Activated CD4-positive, alpha-beta T cell treated with anti-CD3 and anti-CD28 coated beads, Interleukin-2, amount 10 ng/mL, durations not matched to agents 7 days and 5 days (primary cell): ENCODE measurements at places on chromosomes 12 and 14. TPM values are rescaled to one million over a fixed set of nuclear protein-coding genes. Genes with fewer than 3 reads are reported as not detected.

DLK1 gene
- not detected for total RNA-seq

GSG1 gene
- total RNA-seq: not detected

RXYLT1 gene
- total RNA-seq: 11.2 TPM

PPP1R36 gene
- total RNA-seq: 0.50 TPM

GALNT8 gene
- total RNA-seq: 1.0 TPM

MYF6 gene
- not detected for total RNA-seq

ASPG gene
- total RNA-seq: not detected

KLHL33 gene
- total RNA-seq: 0.15 TPM

GRCh38 chr12:131132118-131132892, 178.6 kb downstream of the ADGRD1 start:
- peak; percentile 68 for DNase-seq

- no peak for DNase-seq
These were observed 98.9 kb downstream of the HMGA2 start for GRCh38 chr12:65923228-65923627.

DNA sequence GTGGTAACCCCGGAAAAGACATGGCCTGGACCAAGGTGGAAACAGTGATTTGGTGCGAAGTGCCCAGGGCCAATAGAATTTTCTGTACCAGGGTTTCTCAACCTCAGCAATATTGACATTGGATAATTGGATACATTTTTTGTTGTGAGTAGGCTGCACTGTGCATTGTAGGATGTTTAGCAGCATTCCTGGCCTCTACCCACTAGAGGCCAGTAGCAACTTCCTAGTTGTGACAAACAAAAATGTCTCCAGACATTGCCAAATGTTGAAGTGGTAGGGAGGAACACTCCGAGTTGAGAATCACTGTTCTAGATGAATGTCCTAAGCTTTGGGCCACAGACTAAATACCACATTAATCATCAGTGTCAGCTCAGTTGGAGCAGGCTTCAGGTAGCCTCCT, 6.2 kb upstream of the CGRRF1 start:
- DNase-seq: no peak

DNA sequence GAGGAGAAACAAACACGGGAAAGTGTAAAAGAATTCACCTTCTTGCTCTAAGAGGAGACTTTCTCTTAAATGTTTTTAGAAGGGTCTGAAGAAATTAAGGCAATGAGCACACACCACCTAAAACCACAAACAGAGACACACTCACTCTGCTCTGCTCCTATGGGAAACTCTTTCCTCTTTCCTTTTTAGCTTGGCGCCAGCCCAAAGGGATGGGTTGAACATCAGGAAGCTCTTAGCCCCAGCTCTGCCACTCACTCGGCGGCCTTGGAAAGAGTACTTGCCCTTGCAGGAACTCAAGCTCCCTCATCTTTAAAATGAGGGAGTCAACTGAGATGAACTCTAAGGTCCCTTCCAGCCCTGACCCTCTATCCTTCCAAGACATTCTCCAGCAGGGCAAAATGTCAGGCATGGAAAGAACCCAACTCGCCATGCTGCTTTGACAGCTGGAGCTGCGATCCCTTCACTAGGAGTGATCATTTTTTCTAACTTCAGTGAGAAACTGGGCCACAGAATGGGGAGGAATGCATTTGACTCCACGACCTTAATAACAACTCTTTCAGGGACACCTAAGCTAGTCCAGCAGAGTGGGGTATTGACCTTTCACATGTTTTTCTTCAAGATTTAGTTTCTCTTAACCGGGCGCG, 980 bp upstream of the RNASE8 start:
- no peak for DNase-seq

DNA sequence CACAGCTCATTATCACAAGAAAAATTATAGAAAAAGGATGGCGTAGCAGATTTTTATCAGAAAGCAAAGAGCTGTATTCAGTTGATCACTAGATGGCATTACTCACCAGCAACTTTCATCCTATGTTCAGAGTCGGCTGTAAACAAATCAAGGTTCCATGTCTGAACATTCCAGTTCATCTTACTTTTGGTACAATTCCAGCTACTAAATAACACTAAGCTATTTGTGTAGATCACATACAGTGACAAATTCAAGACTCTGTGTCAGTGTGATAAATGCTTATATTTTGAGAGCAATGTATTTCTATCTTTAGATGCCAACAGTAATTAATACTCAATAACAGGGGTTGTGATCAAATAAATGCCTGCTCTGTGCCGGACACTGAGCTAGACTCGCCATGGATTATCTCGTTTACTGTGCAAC, 30.1 kb downstream of the NRDE2 start:
- no peak for DNase-seq

- no peak for DNase-seq
These were observed 17.4 kb downstream of the IGF1 start for GRCh38 chr12:102462795-102463465.

DNA sequence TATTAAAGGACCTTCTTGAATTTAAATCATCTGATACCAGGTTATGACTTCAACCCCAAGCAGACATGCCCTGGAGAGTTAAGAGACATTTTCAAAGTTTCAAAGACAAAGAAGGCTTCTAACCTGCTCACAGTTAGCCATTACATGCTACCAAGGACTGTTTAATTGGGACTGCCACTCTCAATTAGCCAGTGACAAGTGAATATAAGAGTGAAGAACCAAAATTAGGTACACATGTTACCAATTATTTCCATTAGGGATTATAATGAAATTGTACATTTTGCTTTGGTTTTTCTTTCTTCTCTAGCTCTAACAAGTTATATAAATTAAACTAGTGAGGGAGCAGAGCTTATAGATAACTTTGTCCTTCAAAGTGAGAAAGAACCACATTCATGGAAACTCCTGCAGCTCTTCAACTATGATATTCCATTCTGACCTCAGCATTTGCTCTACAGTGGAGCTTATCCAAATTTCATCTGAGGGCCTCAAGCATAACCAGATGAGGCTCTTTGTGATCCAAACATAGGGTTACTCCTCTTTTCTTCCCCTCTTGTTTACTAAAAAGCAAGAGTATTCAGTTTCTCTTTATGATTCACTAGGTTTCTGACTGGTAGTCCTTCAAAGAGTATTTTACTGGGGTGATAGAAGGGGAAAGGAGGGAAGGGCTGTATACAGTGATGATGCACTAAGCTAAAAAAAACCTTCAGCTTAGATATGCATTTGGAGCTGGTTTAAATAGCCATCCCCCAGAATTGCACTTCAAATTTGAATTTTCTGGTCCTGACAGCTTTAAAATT, 91.3 kb downstream of the DUSP6 start:
- no peak for DNase-seq

GRCh38 chr12:119314290-119314689, 20.2 kb upstream of the CCDC60 start:
- DNase-seq: no peak

GRCh38 chr12:12499909-12500604, 62.6 kb downstream of the DUSP16 start:
- no peak for DNase-seq

- DNase-seq: no peak
These were observed 20.1 kb upstream of the PRICKLE1 start for GRCh38 chr12:42609605-42610004.

- DNase-seq: no peak
These were observed 29.5 kb upstream of the FBXO34 start for GRCh38 chr14:55241673-55242072.

DNA sequence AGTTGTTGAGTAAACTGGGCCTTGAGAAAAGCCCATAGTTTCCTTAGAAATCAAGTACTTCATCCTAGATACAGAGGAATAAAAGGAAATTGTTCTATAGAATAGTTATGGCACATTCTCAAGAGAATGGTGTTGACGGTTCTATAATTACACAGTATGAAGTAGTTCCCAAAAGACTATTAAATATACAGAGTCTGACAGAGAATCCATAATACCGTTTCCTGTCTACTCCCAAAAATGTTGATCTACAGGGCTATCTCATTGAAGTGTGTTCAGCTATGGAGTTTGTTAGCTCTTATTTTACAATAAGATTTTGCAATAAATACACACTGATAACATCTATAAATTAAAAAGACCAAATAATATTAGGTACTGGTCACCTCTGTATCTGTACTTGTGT, 799.7 kb downstream of the RPS29 start:
- no peak for DNase-seq

- no peak for DNase-seq
These were observed 47.5 kb downstream of the PAH start for GRCh38 chr12:102869571-102869970.

GRCh38 chr12:89704457-89704856, 4.2 kb downstream of the ATP2B1 start:
- no peak for DNase-seq

DNA sequence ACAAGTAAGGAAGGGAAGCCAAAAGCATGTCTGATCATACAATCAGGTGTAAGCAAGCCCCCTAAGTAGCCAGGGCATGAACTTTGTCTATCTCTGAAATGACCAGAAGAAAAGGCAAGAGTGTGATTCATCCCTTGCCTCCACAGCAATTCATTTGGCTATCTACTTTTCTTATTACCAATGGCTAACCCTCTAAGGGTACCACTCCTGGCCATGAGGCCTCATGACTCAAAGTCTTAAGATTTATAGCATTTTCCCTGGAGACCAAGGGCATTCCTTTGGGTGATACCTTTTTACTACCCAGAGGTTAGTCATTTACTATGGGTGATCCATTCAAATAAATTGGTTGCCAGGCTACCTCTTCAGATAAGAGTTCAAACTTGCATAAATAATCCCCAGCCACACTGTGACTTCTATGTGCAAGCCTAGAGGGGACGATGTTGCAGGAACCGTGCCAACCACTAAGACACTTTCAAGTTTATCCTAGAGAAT, 1.5 kb upstream of the LGALS3 start:
- no peak for DNase-seq

GRCh38 chr12:51342416-51342815, 4.1 kb downstream of the CELA1 start:
- DNase-seq: no peak
